DMS 273 treated with DMSO at 0.1 percent for 48 hours (cell line): ENCODE measurements at places on chromosomes 11 and 22.

DNA sequence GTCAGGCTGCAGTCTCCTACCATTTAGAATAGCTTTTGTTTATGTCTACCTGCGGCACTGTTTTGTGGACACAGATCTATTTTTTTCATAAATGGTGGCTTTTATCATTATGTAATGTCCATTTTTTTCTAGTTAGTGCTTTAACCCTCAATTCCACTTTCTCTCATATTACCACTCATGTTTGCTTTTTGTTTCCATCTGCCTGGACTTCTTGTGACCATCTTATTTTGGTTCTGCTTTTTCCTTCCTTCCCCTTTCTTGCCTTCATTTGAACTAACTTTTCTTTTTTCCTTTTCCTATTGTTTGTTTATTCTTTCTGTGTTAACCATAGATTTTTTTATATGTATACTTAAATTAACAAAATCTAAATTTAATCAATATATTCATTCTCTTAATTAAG is 98.5 kb upstream of the SLC22A12 start:
- DNase-seq = no peak

DNA sequence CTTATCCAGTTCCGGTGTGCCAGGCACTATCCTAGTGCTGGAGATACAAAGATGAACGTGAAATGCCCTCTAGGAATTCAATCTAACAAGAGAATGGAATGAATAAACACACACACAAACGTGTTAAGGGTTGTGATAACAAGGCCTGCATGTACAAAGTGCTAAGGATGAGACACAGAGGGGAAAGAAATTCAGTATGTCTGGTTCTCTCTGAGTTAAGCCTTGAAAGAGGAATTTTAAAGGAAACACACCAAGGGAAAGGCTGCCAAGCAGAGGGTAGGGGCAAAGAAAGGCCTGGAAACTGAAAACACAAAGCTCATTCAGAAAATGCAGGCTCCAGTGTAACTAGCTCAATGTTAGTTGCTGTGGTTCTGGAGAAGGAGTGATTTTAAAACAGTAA is 4.2 kb downstream of the CHKA start:
- no peak for DNase-seq

DNA sequence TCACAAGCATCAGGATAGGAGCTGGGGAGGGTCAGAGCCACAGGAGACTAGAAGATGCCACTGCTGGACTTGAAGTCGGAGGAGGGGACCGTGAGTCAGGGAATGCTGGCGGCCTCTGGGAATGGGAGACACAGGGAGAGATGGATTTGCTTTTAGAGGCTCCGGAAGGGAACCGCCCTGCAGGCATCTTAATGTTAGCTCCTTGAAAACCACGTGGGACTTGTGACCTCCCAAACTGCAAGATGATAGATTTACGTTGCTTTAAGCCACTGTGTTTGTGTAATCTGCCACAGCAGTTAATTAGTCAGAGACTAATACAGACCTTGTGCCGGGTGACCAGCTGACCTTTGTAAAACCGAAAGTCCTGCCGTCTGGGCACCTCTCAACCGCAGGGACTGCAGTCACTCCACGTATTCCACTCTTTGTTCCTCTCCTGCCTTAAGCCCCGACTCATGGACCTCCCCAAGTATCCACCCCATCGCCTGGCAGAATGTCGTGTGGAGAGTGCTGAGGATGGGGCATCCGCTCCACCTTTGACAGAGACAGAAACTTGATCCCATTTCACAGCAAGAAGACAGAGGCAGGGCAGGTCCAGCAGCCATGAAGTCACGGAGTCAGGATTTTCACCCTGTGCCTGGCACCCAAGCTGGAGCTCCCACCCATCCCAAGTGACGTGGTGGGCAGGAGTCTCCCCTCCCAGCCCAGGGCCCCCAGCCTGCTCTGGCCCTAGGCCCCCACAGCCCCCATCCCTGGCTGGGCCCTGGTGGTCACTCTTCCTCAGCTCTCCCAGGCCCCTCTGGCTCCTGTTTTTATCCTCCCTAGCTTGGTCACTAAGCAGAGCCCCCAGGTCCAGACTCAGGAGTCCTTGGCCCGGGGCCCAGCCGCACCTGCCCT is 19.4 kb upstream of the CTSD start:
- DNase-seq = no peak

DNA sequence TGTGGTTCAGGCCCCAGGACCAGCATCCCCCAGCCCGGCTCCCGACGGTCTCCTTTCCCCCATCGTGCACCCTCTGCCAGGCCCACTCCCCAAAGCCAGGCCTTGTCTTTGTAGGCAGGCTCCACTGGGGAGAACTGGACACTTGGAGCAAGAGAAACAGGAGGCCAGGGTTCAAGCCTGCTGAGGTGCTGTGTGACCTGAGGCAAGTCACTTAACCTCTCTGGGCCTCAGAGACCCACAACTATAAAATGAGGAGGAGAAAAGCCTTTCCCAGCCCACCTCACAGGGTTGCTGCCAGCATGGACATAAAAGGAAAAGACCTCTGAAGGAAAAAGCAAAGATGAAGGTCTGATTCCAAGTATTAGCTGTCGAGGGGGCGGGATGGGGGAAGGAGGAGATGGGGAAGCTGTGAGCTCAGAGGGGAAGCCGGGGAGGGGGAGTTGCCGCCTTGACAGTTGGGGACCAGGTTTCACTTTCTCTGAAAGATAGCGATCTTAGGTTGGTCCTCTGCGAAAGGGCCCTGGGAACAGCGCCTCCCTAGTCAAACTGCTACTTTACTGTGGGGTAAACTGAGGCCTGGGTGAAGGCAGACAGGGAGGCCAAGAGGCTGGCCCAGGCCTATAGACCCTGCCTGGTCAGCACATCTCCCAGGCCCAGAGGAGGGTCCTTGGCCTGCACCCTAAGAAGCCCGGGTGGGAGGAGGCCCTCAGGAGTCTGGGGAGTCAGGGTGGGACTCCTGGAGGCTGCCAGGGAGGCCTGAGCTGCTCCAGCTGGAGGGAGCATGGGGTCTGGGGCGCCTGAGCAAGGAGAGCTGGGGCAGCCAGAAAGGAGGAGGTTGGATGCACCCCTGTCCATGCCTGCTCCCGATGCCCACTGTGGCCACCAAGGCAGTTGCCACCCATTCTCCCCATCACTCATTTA is 991 bp upstream of the OSM start:
- DNase-seq = no peak

GRCh38 chr11:130414107-130415080 is 14.0 kb downstream of the ADAMTS8 start:
- DNase-seq = no peak

- DNase-seq = no peak
Observed at GRCh38 chr11:36313750-36314433, 17.8 kb downstream of the PRR5L start.

GRCh38 chr11:109251230-109251629 is 170.8 kb upstream of the C11orf87 start:
- DNase-seq = no peak

DNA sequence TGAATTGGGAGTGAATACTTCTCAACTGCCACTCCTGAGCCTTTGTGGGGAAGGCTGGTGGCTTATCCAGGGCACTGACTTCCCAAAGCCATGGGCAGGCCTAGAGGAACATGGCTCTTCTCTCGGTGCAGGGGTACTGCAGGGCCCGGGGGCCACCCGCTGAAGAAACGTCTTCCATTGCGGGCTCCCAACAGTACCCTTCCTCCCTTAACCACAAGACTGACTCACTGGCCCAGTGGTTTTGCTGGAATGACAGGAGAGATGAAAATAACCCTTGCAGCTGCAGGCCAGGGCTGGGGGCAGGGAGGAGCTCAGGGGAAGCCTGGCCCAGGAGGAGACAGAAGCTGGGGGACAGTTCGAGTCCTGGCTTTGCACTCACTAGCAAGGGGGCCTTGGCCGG is 13.5 kb downstream of the TXN2 start:
- DNase-seq = no peak

DNA sequence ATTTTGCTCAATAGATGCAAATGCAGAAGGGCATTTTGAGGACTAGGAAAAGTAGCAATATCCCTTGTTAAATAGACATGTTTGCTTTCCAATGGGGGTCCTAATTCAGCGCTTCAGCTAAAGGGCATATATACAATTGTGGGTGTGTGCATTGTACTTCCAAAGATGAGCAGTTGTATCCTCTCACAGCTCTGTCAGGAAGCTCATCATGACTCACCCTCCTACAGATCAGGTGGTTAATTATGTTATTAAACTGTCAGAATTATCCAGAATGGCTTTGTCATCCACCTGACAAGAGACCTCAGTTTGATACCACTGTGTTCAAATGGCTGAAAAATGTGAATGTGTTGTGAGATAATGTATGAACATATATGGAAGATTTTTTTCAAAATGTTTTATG is 252.2 kb upstream of the MTNR1B start:
- no peak for DNase-seq

DNA sequence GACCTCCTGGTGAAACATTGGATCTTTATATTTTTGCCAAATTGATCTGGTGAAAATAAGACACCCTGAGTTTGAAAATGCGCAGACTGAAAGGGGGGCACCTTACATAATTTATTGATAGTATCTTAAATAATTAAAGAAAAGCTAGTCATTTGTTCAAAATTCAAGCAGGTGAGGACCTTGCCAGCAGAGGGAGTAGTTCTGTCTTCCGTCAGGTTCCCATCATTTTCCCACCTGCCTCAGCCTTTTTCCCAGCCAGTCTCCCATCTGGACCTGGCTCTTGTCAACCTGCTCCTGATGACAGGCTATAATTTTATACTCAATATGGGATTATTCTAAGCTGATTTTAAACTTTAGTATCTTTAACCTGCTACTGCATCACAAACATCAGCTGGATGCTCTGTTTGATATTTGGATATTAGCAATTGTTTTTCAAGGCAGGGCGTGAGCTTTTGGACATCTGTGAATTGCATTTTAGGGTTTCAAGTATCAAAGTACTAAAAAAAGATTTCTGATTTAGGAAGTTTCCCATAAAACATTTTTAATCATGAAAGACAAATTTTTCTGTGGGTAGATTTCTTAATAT is 132.0 kb downstream of the ELP4 start:
- peak; percentile 32 for DNase-seq

GRCh38 chr11:108093128-108093904 is 28.1 kb upstream of the ACAT1 start:
- no peak for DNase-seq

DNA sequence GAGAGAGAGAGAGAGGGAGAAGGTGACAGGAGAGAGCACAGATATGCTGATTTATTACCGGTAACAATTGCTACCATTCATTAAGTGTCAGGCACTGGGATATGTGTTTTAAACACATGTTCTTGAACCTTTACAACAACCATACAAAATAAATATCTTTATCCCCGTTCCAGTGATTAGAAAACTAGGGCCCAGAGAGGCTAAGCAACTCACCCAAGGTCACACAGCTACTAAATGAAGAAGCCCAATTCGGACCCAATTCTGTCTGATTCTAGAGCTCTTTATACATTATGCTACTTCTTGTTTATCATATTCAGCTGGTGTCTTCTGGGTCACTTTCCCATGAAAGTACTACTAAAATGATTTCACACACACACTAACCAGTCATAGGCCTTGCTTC is 154.0 kb upstream of the RAG2 start:
- DNase-seq = no peak

- no peak for DNase-seq
Observed at GRCh38 chr11:72712168-72712751, 38.0 kb upstream of the PDE2A start.
